ENCODE measurements at places on chromosomes 13 and 19. TPM values are rescaled to one million over a fixed set of nuclear protein-coding genes. Genes with fewer than 3 reads are reported as not detected.

GRCh38 chr13:44873461-44873860, 115.8 kb downstream of the NUFIP1 start:
- no peak for DNase-seq

- DNase-seq: no peak
These were observed 102.0 kb downstream of the FOXO1 start for GRCh38 chr13:40564342-40565001.

DNA sequence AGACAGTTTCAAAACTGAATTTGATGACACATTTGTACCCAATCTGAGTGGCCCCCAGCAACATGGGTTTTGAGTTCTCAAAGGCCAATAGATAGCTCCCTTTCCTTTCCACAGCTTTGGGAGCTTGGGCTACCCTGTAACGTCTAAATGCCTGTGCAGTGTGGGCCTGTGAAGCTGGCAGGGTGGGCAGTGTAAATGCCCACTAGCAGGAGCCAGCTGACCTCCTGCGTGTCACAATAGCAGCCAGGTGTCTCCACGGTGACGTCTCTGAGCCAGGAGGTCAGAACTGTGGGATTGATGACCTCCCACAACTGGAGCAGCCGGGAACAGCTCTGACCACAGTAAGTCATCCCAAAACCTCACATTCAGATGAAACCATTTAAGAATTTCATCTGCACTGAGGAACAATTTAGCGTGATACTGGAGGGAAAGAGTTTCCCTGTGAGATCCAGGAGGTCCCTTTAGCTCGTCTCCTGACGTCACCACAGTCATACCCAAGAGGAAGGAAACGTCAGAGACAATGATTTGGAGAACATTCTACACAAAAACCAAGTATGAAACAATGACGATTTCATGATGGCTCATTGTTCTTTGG, at the start of gene IPO5:
TSS of gene IPO5 (plus strand) at position 300 of the 595 bp plus-strand sequence. CDS start 23,022 bp downstream, outside the sequence.
- DNase-seq: no peak

DNA sequence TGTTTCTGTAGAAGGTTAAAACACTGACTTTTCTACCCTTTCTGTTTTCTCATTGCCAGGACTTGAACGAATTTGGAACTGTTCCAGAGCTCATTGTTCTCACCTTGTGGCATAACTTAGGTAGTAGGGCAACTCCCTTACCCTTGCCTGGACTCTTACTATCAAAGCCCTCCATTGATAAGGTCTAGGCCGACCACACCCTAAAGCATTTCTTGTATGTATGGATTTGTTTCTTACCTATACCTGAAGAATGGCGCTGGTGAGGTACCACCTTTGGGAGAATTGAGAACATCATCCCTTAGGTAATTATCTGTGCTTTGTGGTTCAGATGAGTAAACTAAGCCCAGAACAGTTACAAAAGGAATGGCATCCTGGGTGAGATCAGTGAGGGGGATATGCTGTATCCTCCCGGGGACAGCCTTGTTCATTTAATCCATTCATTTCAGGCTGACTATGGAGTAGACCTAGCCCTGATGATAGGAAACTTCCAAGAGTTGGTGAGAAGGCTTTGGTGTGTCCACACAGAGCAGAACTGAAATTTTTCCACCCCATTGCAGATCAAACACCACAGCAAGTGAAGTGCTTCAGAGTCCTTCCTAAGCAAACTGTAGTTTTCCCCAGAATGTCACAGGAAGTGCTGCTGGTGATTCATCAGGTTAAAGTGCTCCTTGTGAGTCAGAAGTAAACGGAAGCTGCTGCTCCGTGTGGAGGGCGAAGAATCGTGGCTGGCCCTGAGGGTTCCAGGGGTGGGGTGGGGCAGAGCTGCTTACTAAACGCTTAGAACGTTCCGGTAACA, 113.0 kb downstream of the TEX26 start:
- no peak for DNase-seq

DNA sequence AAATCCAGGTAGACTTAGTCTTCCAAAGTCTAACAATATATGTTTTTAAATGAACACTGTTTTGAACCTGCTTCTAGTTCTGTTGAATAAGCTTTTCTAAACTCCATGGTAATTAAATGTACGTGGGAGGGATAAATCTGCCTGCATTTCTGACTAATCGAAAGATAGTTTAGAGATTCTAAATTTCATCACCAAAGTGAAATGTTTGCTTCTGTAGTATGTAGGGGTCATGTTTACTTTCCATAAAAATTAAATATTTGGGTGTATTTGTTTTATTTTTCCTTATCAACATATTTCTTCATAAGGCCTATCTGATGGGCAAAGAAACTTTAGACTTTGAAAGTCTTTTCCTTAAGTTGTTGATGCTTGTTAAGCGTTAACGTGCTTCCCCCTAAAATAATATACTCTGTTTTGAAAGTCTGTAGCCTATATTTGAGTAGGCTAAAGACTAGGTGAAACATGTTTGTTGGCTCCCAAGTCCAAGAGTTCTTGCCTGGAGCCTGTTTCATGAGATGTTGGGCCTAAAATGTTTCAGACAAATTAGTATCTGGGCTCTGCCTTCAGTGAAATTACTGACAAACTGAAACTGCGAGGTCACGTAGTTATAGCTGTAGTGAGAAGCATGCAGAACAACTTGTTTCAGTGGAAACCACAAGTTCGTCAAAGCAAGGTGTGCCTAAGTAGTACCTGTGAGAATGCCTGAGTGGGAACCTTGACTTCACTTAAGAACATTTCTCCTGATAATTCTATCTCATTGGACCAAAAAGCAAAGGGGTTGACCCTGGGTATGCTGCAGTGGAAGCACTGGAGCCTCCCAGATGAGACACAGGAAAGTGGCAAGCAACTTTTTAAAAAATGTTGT, 126.2 kb downstream of the LMO7 start:
- DNase-seq: no peak

DNA sequence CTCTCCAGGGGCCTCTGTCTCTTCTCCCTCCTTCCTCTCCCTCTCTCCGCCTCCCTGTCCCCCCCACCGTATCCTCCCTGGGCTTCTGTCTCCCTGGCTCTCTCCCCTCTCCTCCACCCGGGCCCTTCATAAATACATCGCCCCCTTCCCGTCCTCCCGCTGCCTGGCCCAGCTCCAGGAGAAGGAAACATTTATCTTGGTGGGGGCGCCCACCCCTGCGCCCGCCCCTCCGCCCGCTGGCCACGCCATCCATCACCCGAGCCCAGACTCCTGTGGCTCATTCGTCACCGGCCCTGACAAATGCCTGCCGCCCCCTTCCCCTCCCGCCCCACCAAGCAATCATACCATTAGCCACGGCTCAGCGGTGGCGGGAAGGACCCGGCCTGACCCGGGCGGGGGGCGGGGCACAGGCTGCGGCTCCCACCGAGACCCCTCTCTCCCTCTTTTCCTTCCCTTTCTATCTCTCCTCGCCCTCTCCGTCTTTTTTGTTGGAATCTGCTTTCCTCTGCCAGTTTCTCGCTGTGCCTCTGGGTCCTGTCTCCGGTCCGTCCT, 2.6 kb upstream of the MEIS3 start:
- DNase-seq: no peak

GRCh38 chr19:35471946-35472345, 18.3 kb downstream of the KRTDAP start:
- no peak for DNase-seq

- DNase-seq: no peak
These were observed 211.0 kb upstream of the ZNF536 start for GRCh38 chr19:30161021-30161655.

The ZNF154 gene
- 4.3 TPM for polyA plus RNA-seq

The SMIM44 gene
- polyA plus RNA-seq: not detected

DNA sequence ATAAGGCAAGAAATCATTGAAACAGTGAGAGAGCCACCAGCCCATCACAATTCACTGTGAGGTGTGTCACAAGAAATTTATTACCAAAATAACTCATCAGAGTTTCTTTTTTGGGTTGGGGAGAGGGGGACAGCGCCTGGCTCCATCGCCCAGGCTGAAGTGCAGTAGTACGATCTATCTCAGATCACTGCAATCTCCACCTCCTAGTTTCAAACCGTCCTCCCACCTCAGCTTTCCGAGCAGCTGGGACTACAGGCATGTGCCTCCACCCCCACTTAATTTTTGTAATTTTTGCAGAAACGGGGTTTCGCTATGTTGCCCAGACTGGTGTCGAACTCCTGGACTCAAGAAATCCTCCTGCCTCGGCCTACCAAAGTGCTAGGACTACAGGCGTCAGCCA, 3.6 kb downstream of the IFNL1 start:
- DNase-seq: peak; percentile 15

DNA sequence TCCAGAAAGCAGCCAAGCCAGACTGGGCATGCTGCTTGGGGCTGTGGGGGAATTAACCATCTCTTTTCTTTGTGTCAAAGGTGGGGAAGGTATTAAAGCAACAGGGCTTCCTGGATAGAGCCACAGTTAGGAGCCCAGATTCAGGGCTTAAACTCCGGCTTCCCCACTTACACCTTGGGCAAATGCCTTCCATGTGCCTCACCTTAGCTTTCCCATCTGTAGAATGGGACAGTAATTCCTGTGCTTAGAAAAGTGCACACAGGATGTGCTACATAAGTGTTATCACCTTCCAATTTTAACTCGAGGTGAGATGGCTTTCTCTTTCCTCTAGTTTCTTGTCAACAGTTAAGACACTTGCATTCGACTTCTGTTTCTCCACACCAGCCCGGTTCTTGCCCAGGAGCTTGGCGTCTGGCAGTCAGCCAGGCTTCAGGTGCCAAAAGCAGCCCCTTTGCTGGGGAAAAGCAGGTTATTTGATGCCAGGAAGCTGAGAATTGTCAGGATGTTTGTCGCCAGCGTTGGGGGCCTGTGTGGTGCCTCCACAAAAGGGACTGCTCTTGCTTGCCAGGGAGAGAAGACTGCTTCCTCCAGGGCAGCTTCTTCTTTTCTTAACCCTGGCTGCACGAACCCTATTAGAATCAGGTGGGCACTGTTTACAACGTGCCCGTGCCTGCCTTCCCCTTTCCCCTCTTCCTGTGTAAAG, 79.2 kb downstream of the SIPA1L3 start:
- DNase-seq: peak; percentile 72

GRCh38 chr19:28349604-28350003, 863.3 kb downstream of the UQCRFS1 start:
- no peak for DNase-seq

DNA sequence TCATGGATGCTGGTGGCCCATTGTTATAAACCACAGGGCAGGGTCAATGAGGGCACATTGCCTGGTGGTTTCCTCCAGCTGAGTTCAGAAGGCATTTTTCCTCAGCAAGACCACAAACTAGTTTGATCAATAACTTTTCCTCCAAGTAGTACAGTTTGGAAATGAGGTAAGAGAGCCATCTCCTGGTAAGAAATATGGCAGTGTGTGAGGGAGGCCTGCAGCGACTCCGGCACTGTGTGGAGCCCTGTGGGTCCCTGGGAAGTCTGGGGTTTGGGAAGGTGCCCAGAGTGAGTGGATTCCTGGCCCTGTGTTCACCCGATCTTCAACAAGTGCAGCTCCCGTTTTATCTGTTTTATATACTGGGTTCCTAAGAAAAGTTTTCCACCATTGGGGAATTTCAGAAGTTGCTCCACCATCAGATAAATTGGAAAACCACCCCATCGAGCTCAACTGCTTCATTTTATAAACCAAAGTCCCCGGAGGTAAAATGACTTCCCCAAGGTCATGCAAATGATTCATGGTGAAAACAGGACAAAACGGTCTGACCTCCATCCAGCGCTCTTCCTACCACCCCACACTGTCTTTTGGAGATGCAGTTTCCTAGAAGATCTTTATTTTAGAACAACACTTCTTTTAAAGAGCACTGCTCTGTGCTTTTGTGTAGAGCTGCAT, 148.4 kb downstream of the KATNAL1 start:
- DNase-seq: no peak

DNA sequence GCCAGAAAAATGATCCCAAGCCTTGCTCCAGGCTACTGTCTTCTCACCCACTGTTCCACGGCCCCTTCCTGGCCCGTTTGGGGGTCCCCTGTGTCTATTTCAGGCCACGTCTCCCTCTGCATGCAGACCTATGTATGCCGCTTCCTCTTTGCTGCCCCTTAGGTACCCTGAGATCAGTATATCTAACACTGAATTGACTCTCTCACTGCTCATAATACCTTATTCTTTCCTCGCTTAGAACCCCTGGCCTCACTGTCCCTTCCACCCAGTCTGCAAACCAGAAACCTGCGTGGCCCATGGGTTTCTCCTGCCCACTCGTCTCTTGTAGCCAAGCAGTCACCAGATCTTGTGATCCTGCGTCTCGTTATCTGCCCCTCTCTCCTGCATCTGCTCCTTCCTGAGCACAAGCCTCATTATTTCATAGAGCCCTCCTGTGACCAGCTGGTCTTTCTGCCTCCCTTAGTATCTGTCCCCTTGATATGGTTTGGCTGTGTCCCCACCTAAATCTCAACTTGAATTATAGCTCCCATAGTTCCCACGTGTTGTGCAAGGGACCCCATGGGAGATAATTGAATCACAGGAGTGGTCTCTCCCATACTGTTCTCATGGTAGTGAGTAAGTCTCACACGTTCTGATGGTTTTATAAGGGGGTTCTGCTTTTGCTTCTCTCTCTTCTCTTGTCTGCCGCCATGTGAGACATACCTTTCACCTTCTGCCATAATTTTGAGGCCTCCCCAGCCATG, 109.0 kb upstream of the RNF113B start:
- DNase-seq: no peak

DNA sequence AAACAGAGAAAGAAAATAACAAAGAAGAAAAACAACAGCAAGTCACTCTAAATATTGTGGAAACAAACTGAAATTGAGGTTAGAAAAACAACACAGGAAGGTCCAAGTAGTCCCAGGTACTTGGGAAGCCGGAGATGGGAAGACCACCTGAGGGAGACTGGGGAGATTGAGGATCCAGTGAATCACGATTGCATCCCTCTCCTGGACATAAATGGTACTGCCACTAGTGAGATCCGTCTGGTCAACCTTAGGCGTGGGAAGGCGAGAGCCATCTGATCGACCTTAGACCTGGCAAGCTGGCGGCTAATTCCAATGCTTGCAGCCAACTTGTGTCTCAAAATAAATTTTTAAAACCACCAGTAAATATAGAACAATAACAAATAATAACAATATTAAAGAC, 81.9 kb downstream of the ZNF726 start:
- no peak for DNase-seq
